ENCODE measurements at places on chromosomes 5 and 9. TPM values are rescaled to one million over a fixed set of nuclear protein-coding genes. Genes with fewer than 3 reads are reported as not detected.

Gene ZNF484
- total RNA-seq = 17.5 TPM

Gene ARID3C
- total RNA-seq = 0.32 TPM

Gene LURAP1L
- total RNA-seq = 8.0 TPM

Gene CA9
- total RNA-seq = not detected

Gene GLDC
- not detected for total RNA-seq

Gene GRIN3A
- not detected for total RNA-seq

Gene SLC27A6
- total RNA-seq = 0.97 TPM

Gene CARTPT
- total RNA-seq = not detected

Gene ACOT12
- total RNA-seq = not detected

Gene CYLC2
- total RNA-seq = not detected

Gene PCDHB2
- total RNA-seq = 6.8 TPM

Gene ORM2
- total RNA-seq = not detected

Gene MED22
- total RNA-seq = 21.3 TPM

Gene CREB3
- total RNA-seq = 61.7 TPM

Gene KCNMB1
- under 0.01 TPM for total RNA-seq

Gene TNC
- 1,310 TPM for total RNA-seq

Gene TMEM215
- not detected for total RNA-seq

Gene IRX1
- total RNA-seq = 26.1 TPM

Gene SLC35D2
- 13.8 TPM for total RNA-seq

Gene HTR1A
- total RNA-seq = not detected

Gene ANKRD31
- total RNA-seq = 0.32 TPM

Gene SPINK6
- total RNA-seq = not detected
